ENCODE measurements at places on chromosomes 5 and 9.
A peak's percentile ranks its signal among the peaks of the same experiment; 100 is the strongest.

DNA sequence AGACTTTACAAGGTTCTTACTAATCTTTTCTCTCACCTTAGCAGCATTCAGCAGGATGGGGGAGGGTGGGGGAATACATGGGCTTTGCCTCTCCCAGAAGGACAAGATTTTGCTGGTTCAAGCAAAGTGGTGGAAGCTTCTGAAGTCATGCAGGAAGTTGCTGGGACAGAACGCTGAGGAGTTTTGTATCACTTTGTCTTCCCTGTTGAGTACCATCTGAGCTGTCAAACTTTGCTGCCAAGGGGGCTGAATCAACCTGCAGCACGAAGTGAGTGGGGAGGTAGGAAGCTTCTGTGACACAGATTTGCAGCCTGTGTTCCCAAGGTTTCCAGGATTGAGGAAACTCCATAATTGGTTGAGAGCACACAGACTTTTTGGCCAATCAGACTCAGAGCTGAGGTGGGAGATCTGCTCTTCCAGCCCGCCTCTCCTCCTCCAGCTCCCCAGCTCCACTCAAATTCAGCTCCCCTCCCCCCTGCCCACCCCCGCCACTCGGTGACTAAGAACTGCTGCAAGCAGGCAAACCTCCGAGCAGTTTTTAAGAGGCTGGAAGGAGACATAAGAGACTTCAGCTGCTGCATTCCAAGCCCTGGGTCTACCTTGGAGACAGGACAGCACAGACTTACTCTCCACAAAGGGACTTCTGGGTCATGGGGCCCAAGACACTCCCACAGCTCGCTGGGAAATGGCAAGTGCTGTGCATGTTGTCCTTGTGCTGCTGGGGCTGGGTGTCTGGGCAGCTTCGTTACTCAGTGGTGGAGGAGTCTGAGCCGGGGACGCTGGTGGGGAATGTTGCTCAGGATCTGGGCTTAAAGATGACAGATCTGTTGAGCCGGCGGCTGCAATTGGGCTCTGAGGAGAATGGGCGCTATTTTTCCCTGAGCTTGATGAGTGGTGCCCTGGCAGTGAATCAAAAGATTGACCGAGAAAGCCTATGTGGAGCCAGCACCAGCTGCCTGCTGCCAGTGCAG is at the start of gene PCDHGC5:
Gene PCDHGC5 (plus strand): TSS at position 491 of the 971 bp plus-strand sequence. CDS start 160 bp downstream, at position 651.
- DNase-seq: peak; percentile 17

DNA sequence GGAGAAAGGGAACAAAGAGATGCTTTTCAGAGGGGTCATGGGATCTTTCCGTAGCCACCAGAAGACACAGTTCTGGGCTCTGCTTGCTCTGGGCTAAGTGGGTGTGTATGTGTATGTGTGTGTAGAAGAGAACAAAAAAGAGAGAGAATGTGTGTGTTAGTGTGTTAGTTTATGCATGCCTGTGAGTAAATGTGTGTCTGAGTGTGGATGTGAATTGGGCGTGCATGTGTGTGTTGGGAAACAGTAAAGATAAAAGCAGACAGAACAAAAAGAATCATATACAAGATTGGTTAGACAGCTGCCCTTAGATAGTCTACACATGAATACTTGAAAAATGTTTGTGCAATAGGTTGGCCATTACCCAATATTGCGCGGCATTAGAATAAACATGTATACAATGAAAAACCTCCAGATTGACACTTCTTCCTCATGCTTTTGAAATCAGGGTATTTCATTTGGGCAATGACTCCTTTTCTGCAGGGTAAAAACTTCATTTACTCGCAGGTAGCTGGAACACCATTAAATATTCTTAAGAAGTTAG is 36.5 kb upstream of the HSPA9 start:
- DNase-seq: no peak

DNA sequence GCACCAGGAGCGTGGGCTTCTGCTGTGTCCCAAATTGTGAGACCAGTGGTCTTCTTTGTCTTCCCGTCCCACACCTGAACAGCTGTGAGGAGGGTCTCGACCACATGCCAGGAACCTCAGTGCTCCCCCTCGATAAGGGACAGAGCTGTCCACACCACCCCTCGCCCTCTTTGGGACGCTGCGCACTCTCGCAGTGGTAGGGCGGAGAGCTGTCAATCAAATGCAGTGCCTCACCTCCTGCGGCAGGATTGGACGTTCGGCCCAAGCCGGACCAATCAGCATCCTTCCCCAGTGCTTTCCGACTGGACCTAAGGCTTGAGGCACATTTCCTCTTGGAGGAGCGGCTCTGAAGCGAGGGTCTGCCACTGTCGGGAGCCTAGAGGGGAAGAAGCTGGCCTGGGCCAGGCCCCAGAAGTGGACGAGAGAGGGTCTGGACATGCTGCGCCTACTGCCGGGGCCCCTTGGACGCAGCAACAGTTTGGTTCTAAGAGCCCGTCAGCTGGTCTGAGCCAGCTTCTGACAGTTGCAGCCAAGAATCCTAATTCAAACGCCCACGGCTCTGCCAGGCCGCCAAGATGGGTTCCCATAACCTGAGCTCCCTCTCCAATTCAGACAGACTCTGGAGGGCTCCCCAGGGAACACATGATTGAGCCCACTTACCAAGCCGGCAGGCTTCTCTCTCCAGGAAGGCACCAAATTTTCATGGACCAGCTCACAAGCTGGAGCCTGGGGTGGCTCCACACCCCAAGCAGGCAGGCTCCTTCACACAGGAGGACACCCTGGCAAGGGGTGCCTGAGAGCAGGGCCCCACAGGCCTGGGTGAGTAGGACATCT is 28.1 kb upstream of the ADAMTS2 start:
- no peak for DNase-seq

DNA sequence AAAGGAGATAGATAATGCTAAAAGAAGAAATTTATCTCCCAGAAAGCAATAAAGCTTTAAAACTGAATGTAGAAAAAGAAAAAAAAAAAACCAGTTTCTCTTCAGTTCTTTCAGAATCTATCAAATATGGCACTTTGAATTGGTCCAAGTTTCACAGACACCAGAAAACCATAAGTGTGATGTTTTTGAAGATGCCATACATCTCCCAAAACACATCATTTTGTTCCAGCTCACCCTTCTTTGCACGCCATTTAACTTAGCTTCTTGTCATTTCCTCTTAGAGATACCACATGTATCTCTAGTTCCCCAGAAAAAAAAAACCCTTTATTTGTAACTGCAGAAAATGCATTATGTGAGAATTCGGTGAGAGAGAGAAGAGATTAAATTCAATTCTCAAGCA is 46.1 kb upstream of the MAMDC2 start:
- no peak for DNase-seq

- no peak for DNase-seq
Observed at GRCh38 chr5:131684051-131684450, 49.0 kb upstream of the RAPGEF6 start.

DNA sequence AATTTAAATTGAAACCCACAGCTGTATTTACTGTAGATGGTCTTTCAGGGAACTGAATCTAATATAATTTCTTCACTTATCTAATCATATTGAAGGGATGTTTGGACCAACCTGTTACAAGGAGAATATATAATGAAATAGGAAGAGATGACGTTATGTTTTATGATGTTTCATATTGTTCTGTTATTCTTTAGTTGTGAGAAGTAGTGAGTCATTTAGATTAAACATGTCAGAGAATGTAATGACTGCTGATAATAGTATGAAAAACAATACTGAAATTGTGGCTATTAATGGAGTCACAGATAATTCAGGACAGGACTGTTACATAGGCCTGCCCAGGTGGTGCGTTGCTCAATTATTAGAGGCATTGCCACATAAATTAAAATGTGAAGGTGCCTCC is 1993.4 kb downstream of the EFNA5 start:
- DNase-seq: no peak

GRCh38 chr5:142758062-142758795 is 11.9 kb upstream of the ARHGAP26 start:
- no peak for DNase-seq

- no peak for DNase-seq
Observed at GRCh38 chr9:79812099-79812498, 240.3 kb downstream of the TLE4 start.

DNA sequence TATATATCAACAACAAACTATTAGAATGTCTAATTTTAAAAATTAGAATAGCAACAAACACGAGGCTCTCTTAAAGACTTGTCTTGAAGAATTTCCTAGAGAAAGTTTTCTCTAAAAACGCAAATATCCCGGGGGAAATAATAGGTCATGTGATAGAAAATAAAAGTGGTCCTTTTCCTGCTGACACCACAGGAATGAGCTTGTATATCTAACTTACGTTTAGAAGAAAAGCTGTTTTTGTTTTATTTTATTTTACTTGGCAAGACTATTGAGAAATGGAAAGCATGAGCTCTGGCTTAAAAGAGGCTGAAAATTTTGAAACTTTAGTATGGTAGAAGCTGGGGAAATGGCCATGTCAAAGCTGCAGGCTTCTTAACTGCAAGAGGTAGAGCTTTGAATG is 465.0 kb downstream of the AGTPBP1 start:
- DNase-seq: no peak

DNA sequence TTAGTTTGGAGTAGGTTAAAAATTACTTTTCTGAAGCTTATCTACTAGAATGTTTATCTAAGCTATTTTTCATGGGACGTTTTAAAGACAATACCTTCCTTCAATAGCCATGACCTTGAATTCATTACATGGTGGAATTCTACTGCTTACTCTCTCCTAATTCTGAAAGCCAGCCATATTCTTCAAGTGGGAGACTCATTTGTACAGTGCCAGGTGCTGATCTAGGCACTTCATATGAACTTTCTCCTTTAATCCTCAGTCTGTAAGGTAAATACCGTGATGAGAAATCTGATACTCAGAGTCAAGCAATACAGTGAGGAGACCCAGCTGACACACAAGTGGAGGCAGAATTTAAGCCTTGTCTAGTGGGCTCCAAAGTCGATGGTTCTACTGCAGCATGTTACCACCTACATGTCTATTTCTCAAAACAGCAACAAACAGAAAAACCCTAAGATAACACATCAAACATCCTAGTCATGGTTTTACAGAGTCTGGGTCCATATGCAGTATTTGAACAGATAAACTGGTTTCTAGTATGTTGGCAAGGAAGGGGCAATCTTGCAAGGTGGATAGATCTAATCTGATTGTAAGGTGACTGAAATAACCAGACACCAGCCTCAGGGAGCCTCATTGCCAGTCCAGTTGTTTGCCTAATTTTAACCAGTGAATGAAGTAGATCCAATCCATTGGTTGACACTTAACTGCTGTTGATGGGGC is 243.7 kb downstream of the PIK3R1 start:
- DNase-seq: no peak

Data from ACHN (cell line).